ENCODE measurements at places on chromosomes 7 and 10.

GRCh38 chr7:14793151-14793550, 109.4 kb downstream of the DGKB start:
- no peak for DNase-seq

- no peak for DNase-seq
These were observed 51.1 kb upstream of the ADRB1 start for GRCh38 chr10:113992471-113993011.

DNA sequence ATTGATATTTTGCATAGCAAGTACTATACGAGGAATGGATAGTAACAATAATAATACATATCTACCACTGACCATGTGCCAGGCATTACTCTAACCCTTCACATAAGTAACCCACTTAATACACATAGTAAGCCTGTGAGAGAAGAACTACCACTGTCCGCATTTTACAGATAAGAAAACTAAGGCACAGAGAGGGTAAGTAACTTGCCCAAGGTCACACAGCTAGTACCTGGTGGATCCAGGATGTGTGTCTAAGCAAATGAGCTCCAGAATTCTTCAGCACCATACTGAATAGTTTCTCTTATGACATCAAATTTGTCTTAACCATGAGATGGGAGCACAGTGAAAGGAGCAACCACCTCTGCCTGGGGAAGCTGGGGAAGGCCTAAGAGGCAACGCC, 10.2 kb downstream of the CRTAC1 start:
- no peak for DNase-seq

DNA sequence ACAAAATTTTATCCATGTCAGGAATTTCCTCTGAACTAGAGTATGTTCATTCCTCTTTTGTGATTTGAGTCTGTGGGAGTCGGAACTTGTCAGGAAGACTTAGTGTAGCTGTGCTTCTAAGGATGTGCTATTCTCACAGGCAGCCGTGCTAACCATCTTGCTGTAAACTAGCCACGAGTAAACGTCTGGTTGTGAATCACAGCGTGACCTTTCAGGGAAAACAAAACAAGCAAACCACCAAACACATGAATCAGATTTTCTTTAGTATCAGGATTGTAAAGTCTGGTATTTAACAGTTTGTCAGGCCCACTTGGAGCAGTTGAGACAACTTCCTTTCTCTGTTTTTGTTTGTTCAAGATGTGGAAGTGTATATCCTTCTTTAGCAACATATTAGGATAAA, 32.0 kb downstream of the AUTS2 start:
- DNase-seq, result no peak

GRCh38 chr10:123997486-123998196, 95.8 kb downstream of the CHST15 start:
- DNase-seq, result no peak

DNA sequence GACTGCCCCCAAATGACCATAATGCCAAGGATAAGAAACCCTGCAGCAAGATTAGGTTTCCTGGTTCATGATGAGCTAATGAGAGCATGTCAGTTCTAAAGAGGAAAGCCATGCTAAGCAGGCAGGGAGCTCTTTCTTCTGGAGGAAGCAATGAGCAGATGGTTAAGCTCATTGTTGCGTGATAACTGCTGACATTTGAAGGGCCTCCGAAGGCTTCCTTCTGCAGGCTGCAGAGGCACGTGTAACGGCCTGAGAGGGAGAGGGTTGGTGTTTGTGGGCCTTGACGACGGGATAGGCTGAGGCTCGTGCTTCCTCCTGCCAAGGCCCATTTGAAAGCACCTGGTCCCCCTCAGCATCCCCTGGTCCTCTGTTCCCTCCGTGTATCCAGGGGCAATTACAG, 63.5 kb upstream of the BTBD16 start:
- DNase-seq, result no peak

- DNase-seq, result no peak
These were observed 97.0 kb downstream of the ABLIM1 start for GRCh38 chr10:114561008-114561523.

DNA sequence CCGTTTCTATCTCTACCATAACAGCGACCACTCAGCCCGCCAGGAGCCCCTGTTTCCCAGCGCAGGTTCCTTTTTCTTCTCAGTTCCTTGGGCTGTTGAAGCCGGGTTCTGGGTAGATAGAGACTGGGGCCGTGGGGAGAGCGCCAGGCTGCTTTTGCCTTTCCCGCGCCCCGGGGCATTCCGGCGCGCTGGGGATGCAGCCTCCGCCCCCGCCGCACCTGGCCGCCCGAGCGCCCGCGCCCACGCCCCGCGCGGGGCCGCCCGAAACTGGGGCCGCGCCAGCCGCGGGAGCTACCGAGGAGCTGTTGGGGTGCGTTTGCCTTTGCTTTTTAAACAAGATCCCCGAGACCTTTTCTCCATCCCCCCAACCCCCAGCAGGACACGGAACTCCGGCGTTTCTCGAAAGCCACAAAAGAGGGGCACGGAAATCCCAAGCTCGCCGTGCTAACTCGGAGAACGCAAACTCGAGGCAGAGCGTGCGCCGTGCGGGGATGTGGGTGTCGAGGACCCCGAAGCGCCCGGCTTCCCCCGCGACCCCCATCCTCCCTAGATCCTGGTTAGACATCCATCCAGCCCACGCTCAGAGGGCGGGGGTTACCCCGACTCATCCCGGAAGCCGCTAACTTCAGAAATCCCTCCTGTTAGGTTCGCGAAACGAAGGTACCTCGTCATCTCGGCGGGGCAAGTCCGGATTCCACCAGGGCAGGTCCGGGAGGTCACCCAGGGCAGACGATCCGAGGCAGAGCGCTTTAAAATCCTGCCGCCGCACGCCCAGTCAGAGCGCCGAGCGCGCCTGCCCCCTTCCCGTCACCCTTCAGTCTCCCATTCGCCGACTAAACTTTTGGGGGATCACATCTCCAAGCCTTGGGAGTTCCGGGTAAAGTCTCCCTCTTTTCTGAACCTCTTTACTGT, 1.0 kb downstream of the GRM8 start:
- no peak for DNase-seq

GRCh38 chr7:130593033-130593432, 75.5 kb downstream of the COPG2 start:
- DNase-seq, result no peak

- DNase-seq, result no peak
These were observed 259.3 kb upstream of the SHH start for GRCh38 chr7:156071612-156072011.

GRCh38 chr10:78286186-78286585, 252.5 kb downstream of the RPS24 start:
- no peak for DNase-seq

DNA sequence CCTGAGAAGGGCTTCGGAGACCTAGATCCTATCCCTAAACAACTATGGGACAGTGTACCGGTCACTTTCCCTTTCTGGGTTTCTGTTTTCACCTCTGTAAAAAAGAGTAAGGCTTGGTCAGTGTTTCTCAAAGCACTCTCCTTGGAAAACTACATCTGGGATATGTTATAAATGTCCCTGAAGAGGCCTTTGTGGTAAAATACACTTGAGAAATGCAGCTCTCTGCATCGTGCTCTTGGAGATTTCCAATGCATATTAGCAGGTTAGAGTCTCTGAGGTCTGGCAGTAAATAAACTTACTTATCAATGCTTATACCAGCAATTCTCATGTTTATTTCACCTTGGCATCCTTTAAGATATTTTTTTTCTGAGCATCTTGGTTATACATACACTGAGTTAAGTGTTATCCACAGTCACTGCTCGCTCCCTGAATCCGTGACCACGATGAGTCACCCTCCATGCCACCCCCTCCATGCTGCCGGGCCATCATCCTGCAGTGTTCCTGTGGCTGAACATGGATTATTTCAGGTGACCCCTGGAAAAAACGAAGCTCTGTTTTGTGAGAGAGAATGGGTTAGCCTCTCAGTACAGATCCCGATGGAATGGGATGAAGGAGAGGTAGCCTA, 3.3 kb upstream of the TBXAS1 start:
- no peak for DNase-seq

DNA sequence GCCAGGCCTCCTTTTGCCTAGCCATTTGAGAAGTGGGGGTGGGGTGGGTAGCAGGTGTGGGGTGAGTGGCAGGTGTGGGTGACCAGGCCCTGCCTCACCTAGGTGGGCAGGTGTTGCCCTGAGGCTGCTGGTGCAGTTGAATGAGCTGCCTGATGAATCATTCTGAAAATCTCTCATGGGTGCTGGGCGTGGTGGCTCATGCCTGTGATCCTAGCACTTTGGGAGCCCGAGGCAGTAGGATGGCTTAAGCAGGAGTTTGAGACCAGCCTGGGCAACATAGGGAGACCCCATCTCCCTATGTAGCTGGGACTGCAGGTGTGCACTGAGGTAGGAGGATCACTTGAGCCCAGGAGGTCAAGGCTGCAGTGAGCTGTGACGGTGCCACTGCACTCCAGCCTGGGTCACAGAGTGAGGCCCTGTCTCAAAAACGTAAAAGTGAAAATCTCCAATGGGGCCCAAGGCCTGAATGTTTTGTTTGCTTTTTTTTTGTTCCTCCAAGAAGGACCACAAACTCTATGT, 17.7 kb downstream of the TSPAN14 start:
- DNase-seq, result no peak

- no peak for DNase-seq
These were observed 17.9 kb upstream of the MTERF1 start for GRCh38 chr7:91898240-91898992.

- DNase-seq, result no peak
These were observed 61.7 kb upstream of the RAB11FIP2 start for GRCh38 chr10:118108194-118109026.

GRCh38 chr10:104498347-104499081, 142.6 kb upstream of the SORCS3 start:
- DNase-seq, result no peak

GRCh38 chr7:98930921-98931320, 52.6 kb downstream of the TRRAP start:
- no peak for DNase-seq

DNA sequence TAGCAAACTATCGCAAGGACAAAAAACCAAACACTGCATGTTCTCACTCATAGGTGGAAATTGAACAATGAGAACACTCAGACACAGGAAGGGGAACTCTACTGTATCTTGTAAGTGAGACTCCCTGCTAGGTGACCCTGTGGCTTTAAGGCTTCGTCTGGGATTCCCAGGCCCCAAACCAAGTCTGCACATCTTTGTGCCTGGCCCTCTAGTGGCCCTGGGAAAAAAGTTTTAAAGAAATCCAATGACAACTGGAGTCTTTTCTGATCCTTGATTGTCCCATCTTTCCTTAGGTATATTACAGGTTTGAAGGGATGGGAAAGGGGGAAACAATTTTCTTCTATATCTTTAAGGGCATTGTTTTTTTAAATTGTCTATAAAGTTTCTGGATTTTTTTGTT, 10.6 kb upstream of the LIPM start:
- DNase-seq, result no peak

DNA sequence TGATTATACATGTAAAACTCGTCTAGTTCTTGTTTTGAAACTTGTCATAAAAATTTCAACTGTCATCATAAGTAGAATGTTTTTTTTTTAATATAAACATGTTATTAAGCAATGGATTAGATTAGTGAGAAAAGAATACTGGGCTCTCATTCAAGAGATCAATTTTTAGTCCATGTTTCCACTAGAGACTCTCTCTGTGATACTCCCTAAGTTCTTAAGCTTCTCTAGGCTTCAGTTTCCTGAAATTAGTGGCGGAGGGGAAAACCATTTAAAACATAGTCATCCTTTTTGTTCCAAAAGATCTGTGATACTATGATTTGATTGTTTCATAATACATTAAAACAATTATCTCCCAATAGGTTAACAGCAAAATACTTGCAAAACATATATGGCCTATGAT, 142.2 kb downstream of the AGMO start:
- no peak for DNase-seq

- no peak for DNase-seq
These were observed 140.6 kb upstream of the PALS2 start for GRCh38 chr7:24432677-24433076.

Data from anterior cingulate cortex (tissue), 58 donors.